ENCODE measurements at places on chromosomes 13 and 19. TPM values are rescaled to one million over a fixed set of nuclear protein-coding genes. Genes with fewer than 3 reads are reported as not detected.

LILRB4 gene
- total RNA-seq, result 3.5 TPM

- H3K27me3 ChIP-seq, result no peaks in the 10 kb centered on the region
- H3K36me3 ChIP-seq, result no peaks in the 10 kb centered on the region
- no peak for DNase-seq
- no peaks in the 10 kb centered on the region for H3K4me1 ChIP-seq
These were observed 912 bp downstream of the GRK1 start for GRCh38 chr13:113667771-113668490.

KCNN4 gene
- 33.6 TPM for total RNA-seq

- peak; percentile 98 for DNase-seq
- H3K36me3 ChIP-seq, result no peaks in the 10 kb centered on the region
- peak overlapping the region; percentile 5 for H3K4me3 ChIP-seq
- H3K27me3 ChIP-seq, result no peaks in the 10 kb centered on the region
These were observed 153.5 kb upstream of the KLF12 start for GRCh38 chr13:74287724-74288169.

Measured in CD4-positive, alpha-beta memory T cell (primary cell).